ENCODE measurements at places on chromosomes 4 and X.

- DNase-seq, result no peak
Observed at GRCh38 chrX:108159028-108159670, 67.6 kb downstream of the ATG4A start.

DNA sequence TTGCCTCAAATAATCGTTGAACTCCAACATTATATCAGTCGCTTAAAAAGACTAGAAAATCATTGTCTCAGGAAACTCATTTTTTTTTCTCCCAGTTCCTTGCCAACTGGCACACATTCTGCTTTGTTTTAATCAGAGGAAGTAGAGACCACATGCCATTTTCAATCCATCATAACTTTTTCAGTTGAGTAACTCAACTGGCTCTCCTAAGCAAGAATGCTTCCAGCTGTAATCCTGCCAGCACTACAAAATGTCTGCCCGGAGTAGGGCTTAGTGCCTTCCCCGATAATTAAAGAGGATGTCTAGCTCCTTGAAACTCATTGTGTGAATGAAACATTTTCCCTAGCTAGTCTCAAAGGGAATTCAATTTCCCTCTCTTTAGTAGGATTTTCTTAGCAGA lies 33.0 kb downstream of the FREM3 start:
- DNase-seq, result peak; percentile 70

GRCh38 chrX:15579778-15580747 lies 20.7 kb downstream of the ACE2 start:
- DNase-seq, result peak; percentile 23

DNA sequence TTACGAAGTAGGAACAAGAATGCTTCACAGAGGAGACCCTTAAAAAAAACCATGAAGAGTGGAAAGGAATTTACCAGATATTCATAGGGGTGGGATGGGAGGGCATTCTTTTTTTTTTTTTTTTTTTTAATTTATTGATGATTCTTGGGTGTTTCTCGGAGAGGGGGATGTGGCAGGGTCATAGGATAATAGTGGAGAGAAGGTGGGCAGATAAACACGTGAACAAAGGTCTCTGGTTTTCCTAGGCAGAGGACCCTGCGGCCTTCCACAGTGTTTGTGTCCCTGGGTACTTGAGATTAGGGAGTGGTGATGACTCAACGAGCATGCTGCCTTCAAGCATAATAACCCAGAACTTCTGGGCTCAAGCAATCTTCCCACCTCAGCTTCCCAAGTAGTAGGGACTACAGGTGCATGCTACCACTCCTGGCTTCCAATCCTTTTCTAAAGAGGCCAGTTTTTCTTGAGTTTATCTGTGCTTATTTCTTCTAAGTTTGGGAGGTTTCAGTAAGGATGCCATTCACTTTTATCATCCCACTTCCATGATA lies 65.9 kb upstream of the OGT start:
- peak; percentile 2 for DNase-seq

GRCh38 chr4:78310007-78310739 lies 241.4 kb upstream of the ANXA3 start:
- no peak for DNase-seq

- DNase-seq, result no peak
Observed at GRCh38 chr4:102447413-102447812, 53.7 kb upstream of the NFKB1 start.

GRCh38 chrX:70241501-70241900 lies 7.0 kb downstream of the AWAT1 start:
- no peak for DNase-seq

- no peak for DNase-seq
Observed at GRCh38 chr4:185217408-185217975, 8.1 kb downstream of the SNX25 start.

DNA sequence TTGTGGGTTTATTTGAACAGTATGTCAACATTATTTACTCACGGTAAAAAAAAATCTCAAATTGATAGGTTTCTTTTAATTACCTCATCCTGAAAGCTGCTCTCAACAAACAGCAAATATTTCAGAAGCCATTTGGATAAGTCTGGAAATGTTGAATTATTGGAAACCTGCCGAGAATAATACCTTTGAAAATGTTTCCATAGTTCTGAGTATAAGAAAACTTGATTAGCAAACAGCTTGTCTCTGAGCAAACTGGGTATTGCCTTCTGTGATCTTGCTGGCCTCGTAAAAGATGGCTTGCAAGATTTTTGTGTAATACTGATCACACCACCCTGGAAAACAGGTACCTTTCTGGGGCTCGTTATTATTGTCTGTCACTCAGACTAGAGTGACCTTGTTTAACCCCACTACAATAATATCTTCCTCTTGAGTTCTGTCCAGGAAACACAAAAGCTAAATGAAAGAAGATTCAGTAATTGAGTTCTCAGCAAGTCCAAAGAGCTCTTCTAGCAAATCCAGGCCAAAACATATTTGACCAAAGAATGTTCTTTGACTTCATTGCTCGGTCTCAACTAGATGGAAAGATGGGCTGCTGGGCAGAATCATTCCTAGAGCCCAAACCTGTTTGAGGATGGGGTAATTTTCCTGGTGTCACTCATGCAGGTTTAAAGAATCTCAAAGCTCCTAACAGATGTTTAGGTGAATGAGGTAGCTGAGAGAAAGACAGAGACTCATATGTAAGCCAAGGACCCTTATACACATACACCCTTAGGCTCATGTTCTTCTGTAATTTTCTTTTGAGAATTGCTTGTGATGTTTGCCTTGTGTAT lies 255.6 kb upstream of the JADE1 start:
- peak; percentile 63 for DNase-seq

- no peak for DNase-seq
Observed at GRCh38 chr4:34178476-34178875, 2065.8 kb downstream of the ARAP2 start.

- peak; percentile 84 for DNase-seq
Observed at GRCh38 chrX:2340991-2341390, 159.8 kb downstream of the DHRSX start.

GRCh38 chr4:156322592-156322991 lies 368.9 kb upstream of the CTSO start:
- peak; percentile 73 for DNase-seq

- peak; percentile 10 for DNase-seq
Observed at GRCh38 chrX:84240848-84241565, 53.0 kb upstream of the RPS6KA6 start.

DNA sequence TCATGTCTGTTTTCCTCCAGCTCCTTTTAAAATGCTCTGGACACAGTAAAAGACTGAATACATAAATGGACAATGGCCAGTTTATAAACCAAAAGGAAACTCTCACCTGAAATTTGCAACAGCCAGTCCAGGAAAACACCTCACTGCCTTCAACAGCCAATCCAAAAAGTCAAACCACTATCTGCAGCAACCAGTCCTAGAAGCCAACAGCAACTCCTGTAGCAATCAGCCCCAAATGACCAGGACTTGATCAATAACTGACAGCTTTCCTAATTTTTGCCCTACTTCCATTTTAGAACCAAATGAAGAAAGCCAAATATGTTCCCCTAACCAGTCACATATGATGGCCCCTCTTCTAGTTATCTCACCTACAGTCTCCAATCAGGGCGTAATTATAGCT lies 309.5 kb upstream of the CPXCR1 start:
- DNase-seq, result no peak

DNA sequence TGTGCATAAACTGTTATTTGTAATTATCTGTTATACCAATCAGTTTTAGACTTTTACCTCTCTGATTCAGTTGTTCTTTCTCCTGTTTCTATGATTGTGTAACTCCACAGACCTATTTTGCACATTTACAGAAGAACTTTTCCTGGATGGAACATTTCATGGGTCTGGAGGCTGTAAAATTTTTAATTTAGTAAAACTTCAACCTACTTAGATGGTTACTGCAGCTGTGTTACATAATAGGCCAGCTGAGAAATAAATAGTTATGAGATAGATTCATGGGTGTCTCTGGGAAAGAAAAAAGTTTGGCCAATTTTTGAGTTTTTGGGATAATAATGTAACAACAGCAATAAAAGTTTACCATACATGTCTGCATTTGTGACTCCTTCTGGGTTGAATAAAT lies 253.5 kb downstream of the ARHGAP24 start:
- DNase-seq, result no peak
